Natural killer cell treated with Interleukin-12 subunit alpha and Interleukin-12 subunit beta and Interleukin-15 and Interleukin-18, amount 100 ng/mL, for 72 hours (primary cell): ENCODE measurements at places on chromosomes 2 and 18. TPM values are rescaled to one million over a fixed set of nuclear protein-coding genes. Genes with fewer than 3 reads are reported as not detected.
A peak's percentile ranks its signal among the peaks of the same experiment; 100 is the strongest.

DNA sequence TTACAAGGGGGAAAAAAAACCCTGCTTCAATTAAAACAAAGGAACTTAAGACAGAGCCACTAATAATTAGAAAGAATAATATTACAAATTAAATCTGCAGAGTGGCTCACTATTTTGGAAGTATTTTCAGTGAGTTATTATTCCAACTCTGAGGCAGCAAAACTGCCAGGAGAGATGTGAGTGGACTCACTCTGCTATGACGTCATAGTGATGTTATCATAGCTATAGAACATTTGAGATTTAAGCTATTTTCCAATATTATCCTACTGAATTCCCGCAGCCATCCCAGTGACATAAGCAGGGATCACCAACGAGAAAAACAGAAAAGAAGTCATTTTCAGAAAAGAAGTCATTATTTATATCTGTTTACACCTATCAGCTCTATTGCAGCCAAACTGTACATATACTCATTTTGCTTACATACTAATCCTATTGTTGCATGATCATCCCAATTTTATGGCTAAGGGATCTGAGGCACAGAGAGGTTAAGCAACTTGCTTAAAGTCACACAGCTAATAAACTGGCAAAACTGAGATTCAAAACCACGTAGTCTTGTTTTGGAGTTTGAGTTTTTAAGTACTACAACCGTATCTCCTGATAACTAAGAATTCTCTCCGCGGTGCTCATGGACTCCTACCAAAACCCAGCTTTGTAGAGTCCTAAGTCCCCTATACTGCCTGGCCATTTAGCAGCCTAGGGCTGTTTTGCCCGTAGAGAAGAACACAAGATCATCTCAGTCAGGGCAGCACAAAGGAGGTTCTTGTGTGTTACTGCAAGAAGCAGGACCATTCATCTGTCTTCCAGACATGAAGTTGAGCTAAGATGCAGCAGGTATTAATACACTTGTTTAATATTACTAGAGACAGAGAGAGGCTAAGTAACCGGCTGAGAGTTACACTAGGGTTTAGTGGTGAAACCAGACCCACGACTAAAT lies 299.8 kb downstream of the TCF4 start:
- no peak overlapping the region for H3K27ac ChIP-seq
- no peaks in the 10 kb centered on the region for H3K27me3 ChIP-seq
- H3K4me1 ChIP-seq: no peaks in the 10 kb centered on the region
- H3K4me3 ChIP-seq: no peak overlapping the region

DNA sequence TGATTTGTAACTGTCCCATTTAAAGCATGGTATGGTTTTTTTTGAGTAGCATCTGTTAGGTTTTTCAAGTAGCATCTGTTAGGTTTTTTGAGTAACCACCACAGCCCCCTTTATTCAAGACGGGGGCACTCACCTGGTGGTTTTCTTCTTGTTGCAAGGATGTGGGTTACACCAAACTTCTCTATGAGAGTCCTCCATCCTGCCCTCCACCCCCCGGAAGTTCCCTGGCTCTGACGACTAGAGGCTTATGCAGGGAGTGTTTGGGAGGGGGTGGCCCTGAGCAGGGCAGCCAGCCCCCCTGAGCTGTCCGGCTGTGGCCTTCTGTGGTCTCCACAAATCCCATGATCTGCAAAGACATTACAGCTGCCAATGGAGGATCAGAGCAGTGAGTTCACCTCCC lies 39.3 kb downstream of the MTCL1 start:
- peaks cover 6% of the 10 kb centered on the region for H3K36me3 ChIP-seq
- DNase-seq: no peak
- peaks cover 6% of the 10 kb centered on the region for H3K27me3 ChIP-seq
- peaks cover 11% of the 10 kb centered on the region for H3K4me1 ChIP-seq

- H3K27ac ChIP-seq: no peak overlapping the region
- no peaks in the 10 kb centered on the region for H3K36me3 ChIP-seq
- H3K4me3 ChIP-seq: no peak overlapping the region
- no peak for DNase-seq
- no peaks in the 10 kb centered on the region for H3K4me1 ChIP-seq
These were observed 20.0 kb upstream of the ASB18 start for GRCh38 chr2:236284208-236284607.

DNA sequence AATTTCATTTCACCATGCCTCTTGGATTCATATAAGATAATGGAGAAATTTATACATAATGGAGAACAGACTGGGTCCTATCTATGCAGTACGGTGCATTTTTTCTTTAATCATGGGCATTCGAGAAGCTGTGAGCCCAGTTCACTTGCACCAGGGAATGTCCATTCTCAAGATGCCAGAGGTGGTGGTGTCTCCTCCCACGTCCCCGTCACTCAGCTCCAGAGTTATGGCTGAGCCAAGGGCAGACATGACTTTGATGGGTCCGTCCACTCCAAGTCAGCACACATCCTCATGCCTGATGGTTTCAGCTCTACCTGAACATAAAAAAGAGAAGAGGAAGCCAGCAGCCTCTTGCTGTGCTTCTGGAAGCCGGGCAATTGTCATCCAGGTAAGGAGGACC lies 42.1 kb upstream of the CREG2 start:
- DNase-seq: no peak
- no peak overlapping the region for H3K27ac ChIP-seq
- no peaks in the 10 kb centered on the region for H3K4me1 ChIP-seq
- H3K4me3 ChIP-seq: no peak overlapping the region
- H3K27me3 ChIP-seq: no peaks in the 10 kb centered on the region

- no peak overlapping the region for H3K4me3 ChIP-seq
- H3K4me1 ChIP-seq: peaks cover 18% of the 10 kb centered on the region
- no peaks in the 10 kb centered on the region for H3K27me3 ChIP-seq
- H3K36me3 ChIP-seq: no peaks in the 10 kb centered on the region
- no peak overlapping the region for H3K27ac ChIP-seq
- DNase-seq: no peak
These were observed 64.9 kb downstream of the SPRED2 start for GRCh38 chr2:65367524-65367923.

- no peak for DNase-seq
- no peaks in the 10 kb centered on the region for H3K27me3 ChIP-seq
- H3K4me3 ChIP-seq: no peak overlapping the region
- H3K36me3 ChIP-seq: peaks cover 13% of the 10 kb centered on the region
- peaks cover 13% of the 10 kb centered on the region for H3K4me1 ChIP-seq
- no peak overlapping the region for H3K27ac ChIP-seq
These were observed 57.6 kb upstream of the CD302 start for GRCh38 chr2:159855557-159856061.

DNA sequence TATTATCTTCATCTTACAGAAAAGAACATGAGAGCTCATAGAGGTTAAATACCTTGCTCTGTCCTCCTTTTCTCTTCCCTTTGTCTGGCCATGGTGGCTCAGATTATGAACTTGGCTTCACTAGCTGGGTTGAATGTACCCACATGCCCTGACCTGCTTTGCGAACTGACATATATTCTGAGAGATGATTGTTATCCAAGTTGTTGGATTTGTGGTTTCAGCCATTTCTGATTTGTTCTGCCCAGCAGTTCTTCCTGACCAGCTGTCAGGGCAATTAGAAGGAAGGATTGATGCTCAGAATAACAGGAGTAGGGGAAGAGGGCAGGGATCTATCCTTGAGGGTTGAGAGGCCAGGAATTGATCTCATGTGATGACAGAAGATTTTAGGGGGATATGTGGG lies 236.8 kb upstream of the FAM98A start:
- no peak for DNase-seq
- H3K4me3 ChIP-seq: no peak overlapping the region
- no peak overlapping the region for H3K27ac ChIP-seq
- H3K4me1 ChIP-seq: no peaks in the 10 kb centered on the region
- no peaks in the 10 kb centered on the region for H3K27me3 ChIP-seq

DNA sequence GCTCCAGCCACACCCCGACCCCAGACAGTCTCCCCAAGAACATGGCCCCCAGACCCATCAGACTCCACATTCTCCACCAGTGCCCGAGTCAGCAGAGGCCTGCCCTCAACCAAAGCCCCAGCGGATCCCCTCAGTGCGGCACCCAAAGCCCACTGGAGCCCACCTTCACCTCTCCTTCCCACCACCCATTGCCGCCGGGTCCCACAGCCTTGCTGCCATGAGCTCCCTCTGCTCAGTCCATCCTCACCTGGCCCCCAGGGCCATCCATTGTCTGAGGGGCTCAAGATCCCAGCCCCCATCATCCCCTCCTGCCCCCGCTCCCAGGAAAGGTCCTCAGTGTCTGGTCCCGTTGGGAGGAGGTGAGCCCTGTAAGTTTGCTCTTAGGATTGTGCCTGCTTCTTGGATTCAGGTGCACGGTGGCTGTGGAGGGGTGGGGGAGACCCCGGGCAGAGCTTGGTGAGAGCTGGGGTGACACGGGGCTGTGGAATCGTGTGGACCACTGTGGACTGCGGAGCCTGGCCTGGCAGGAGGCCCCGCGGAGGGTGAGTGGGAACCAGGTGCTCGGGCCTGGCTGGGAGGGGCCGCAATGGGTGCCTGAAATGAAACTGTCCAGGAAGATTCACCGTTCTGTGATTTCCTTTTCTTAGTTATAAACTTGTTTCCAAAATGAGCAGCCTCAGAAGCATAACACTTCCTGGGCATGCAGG lies 32.7 kb upstream of the GPC1 start:
- H3K36me3 ChIP-seq: no peaks in the 10 kb centered on the region
- no peak overlapping the region for H3K4me3 ChIP-seq
- H3K27me3 ChIP-seq: peaks cover 11% of the 10 kb centered on the region

GRCh38 chr2:213545481-213545880 lies 261.2 kb downstream of the SPAG16 start:
- H3K27ac ChIP-seq: no peak overlapping the region
- no peaks in the 10 kb centered on the region for H3K27me3 ChIP-seq
- H3K36me3 ChIP-seq: no peaks in the 10 kb centered on the region
- no peaks in the 10 kb centered on the region for H3K4me1 ChIP-seq
- DNase-seq: no peak

GRCh38 chr2:231810905-231811304 lies 24.7 kb downstream of the COPS7B start:
- H3K27ac ChIP-seq: no peak overlapping the region
- no peaks in the 10 kb centered on the region for H3K27me3 ChIP-seq
- H3K36me3 ChIP-seq: peaks cover 8% of the 10 kb centered on the region
- H3K4me3 ChIP-seq: no peak overlapping the region
- H3K4me1 ChIP-seq: no peaks in the 10 kb centered on the region

DNA sequence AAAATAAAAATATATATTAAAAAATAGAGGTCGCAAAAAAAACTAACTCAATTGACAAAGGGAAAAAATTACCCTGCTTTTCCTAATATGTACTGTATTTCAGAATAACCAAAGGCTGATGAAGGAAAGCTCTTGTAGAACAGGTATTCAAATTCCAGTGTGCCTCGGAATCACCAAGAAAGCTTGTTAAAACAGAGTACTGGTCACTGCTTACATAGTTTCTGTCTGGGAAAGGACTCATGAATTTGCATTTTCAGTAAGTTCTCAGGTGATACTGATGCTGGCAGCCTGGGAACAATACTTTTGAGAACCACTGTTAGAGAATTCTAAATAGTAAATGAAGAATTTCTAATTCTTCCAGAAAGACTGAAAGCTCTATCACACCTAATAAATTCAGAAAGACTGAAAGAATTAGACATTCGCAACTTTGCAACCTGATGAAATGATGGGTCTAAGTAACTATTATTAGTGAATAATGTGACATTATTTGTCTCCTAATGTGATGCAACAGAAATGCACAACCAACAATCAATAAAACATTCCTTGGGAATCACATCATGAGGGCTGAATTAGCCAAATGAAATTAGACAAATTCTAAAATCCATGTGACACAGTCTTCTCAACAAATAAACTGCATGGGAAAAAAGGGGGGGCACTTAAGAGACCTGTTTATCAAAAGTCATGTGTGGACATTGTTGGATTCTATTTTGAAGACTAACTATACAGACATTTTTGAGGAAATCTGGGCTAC lies 21.9 kb downstream of the RPRD1A start:
- H3K4me3 ChIP-seq: no peak overlapping the region
- no peaks in the 10 kb centered on the region for H3K36me3 ChIP-seq
- no peaks in the 10 kb centered on the region for H3K27me3 ChIP-seq

GRCh38 chr2:233423552-233423860 lies 69.2 kb downstream of the DGKD start:
- peaks cover 22% of the 10 kb centered on the region for H3K36me3 ChIP-seq
- peak overlapping the region; percentile 22 for H3K4me3 ChIP-seq
- no peak for DNase-seq

DNA sequence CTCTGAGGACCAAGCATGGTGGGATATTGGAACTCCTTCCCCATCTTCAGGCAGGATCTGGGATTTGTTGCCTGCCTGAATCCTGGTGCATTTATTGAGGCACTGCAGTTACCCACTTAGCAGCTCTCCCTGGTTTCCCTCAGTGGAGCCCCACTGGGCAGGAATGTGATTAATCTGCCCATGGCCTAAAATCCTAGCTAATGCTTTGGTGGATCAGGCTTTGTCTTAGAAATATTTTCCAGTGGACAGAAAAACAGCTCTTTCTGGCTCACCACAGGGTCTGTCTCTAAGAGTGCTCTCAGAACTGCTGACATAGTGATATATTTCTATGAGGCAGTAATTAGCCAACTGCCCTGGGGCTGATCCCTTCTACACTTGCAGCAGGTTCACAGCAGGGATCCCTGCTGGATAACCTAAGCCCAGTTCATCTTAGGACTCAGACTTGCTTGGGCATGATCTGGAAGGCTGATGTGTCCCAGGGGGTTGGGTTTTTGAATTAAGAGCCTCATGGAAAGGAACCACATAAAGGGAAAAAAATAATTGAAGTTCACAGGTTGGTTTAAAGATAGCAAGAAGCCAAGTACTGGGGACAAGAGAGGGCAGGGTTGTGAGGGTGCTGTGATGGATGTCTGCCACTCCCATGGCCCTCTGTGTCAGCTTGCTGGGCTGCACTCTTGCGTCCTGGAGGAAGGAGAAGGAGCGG lies 44.3 kb upstream of the ZDBF2 start:
- peaks cover 14% of the 10 kb centered on the region for H3K27me3 ChIP-seq
- no peak overlapping the region for H3K27ac ChIP-seq
- no peaks in the 10 kb centered on the region for H3K36me3 ChIP-seq
- H3K4me1 ChIP-seq: no peaks in the 10 kb centered on the region
- H3K4me3 ChIP-seq: no peak overlapping the region

DNA sequence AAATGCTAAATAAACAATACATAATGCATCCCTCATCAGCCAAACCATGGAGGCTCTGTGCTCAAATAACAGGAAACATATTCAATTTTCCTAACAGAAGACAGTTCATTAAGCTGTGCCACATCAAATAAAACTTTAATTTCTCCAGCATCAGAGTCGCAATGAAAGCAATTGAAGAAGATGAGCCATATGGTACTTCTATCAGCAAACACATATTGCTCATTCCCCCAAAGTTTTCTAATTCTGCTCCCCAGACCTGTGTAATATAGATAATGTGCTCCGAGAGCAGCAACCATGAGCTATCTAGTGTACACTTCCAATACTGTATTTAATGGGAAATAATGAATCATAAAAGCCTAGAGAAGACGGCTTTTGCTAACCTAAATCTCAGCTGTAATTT lies 263.2 kb downstream of the MEIS1 start:
- no peak for DNase-seq
- no peaks in the 10 kb centered on the region for H3K4me1 ChIP-seq
- no peak overlapping the region for H3K4me3 ChIP-seq
- no peak overlapping the region for H3K27ac ChIP-seq
- no peaks in the 10 kb centered on the region for H3K27me3 ChIP-seq

The UGT1A8 gene
- total RNA-seq: not detected

The KLHL41 gene
- total RNA-seq: not detected

The UGT1A3 gene
- total RNA-seq: not detected
